ENCODE measurements at places on chromosomes 11 and 22.

DNA sequence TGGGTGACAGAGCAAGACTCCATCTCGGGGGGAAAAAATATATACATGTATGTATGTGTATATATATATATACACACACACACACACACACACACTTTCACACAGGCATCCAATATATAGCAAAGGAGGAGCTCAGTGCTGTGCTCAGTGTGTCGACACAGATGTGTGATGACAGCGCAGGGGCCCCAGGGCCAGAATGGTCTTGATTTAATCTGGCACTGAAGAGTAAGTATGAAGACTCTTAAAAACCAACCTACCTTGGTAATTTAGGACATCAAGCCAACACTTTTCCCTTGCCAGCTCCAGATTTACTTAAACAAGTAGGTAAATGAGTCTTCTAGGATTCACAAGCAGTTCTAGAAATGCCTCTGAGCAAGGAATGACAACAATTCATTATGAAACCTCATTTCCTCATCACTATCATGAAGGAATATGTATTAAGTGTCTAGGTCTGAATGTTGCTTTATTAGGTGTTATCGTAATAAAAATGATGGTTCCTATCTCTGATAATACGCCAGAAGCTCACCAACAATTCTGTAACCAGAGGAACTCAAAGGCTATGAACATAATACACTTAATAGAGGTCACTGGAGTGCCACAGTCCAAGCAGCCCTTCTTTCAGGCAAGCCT is 71.5 kb downstream of the SGSM3 start:
- no peak for DNase-seq

GRCh38 chr22:24247564-24248344 is 2.9 kb upstream of the GGT5 start:
- DNase-seq, result peak; percentile 16

- DNase-seq, result no peak
Measured at GRCh38 chr11:102886999-102887398, 12.2 kb upstream of the MMP12 start.

DNA sequence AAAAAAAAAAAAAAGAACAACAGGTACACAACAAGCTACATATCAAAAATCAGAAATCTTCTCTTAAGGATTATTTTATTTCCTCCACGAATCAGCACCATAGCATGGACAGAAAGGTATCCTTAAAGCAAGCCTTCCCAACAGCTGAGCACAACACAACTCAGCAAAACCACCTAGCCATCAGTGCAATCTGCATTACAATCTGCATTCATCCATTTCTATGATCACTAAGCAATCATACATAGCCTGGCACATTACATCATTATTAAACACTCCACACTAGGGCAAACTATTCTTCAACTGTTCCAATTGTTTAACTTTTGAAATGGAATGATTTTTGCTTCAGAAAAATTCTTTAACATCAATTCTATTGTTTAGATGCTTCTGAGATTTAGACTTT is 29.0 kb downstream of the MRTFA start:
- no peak for DNase-seq

- DNase-seq, result no peak
Measured at GRCh38 chr11:73590991-73591390, 6.9 kb downstream of the FAM168A start.

DNA sequence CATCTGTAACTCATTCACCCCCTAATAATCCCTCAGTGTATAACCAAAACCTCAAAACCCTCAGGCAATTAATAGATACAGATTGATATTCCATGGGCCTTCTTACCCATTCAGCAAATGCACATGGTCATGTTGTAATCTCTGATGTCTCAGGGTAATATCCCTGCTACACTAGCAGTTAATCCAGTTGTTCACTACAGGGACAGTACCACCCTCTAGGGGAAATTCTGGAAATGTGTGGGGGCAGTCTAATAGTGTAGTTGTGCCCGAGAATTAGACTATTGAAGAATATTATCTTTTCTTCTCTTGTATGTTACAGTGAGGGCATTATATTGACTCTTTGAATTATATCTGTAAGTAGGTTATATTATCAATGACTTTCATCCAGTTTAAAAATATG is 175.4 kb downstream of the CWF19L2 start:
- DNase-seq, result no peak

- no peak for DNase-seq
Measured at GRCh38 chr11:78190871-78191538, 2.3 kb downstream of the USP35 start.

- DNase-seq, result peak; percentile 30
Measured at GRCh38 chr11:128544471-128545051, 42.8 kb downstream of the ETS1 start.

GRCh38 chr11:58781345-58781744 is 49.6 kb upstream of the GLYAT start:
- DNase-seq, result no peak

GRCh38 chr11:35968386-35969088 is 24.7 kb downstream of the LDLRAD3 start:
- no peak for DNase-seq

GRCh38 chr11:69203381-69203780 is 47.6 kb downstream of the SMIM38 start:
- DNase-seq, result no peak

DNA sequence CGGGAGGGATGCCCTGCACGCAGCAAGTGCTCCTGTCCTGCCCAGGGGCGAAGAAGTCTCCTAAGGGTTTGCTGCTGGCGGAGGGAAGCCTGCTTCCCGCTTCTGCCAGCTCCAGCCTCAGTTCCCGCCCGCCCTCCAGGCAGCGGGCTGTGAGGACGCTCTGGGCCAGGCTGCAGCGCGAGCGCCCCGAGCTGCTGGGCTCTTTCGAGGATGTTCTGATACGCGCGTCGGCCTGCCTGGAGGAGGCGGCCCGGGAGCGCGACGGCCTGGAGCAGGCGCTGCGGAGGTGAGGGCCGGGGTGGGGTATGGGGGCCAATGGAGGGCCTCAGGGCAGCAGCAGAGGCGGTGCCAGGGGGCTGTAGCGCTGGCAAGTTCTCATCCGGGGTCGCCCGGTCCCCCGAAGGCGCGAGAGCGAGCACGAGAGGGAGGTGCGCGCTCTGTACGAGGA is 2.2 kb downstream of the CRACR2B start:
- no peak for DNase-seq

- DNase-seq, result no peak
Measured at GRCh38 chr11:22884217-22884616, 23.9 kb upstream of the CCDC179 start.

DNA sequence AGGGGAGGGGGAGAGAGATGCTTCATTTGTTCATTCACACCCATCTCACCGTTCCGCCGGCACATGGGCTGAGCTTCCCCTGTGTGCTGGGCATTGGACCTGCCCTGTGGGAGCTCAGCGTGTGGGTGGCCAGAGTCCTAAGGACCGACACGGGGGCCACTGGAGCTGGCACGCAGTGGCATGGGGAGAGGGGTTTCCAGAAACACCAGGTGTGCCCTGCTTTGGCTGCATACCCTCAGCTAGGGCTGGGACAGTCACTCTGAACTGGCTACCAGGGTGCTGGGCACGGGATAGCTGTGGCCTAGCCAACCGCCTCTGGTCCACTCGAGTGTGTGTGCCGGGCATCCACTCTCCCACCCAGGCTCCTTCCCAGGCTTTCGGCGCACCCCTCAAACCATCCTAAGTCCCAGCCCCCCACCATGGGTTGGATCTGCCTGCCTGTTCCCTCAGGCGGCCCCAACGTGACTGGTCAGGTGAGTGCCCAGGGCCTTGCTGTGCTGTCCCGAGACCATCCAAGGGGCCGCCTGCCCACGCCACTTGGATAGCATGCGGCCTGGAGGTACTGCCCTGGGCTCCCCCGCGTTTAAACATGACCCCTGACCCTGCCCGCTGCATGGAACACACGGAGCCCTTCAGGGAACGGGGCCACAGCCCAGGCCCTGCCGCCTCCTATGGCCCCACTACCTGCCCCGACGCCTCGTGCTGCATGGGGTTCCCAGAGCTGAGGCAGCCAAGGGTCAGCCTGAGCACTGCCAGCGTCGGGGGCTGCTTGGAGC is 51.6 kb upstream of the LINC01488 start:
- no peak for DNase-seq

DNA sequence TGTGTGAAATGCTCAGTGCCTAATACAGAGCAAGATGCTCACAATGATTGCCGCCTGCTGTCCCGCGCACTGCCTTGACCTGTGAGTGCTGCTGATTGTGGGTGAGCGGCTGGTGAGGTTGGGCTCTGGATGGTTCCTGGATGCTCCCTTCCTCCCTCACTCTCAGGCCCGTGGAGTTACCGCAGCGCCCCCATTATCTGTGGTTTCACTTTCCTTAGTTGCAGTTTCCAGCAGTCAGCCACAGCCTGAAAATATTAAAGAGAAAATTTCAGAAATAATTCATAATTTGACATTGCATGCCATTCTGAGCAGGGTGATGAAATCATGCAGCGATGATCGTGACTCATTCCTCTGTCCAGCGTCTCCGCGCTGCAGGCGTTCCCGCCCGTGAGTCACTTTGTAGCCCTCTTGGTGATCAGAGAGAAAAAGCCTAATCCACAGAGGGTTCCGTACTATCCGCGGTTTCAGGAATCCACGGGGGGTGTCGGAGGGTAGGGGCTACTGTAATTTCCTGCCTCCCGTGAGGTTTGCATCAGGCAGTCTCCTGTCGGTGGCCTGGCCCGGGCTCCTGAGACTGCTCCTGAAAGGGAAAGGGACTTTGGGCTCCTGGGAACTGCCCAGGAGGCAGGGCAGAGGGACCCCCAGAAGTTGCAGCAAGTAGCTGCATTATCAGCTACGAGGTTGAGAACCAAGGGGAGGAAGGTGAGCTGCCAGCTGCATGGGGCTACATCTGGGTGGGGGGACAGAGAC is 10.6 kb downstream of the RPL3 start:
- no peak for DNase-seq

DNA sequence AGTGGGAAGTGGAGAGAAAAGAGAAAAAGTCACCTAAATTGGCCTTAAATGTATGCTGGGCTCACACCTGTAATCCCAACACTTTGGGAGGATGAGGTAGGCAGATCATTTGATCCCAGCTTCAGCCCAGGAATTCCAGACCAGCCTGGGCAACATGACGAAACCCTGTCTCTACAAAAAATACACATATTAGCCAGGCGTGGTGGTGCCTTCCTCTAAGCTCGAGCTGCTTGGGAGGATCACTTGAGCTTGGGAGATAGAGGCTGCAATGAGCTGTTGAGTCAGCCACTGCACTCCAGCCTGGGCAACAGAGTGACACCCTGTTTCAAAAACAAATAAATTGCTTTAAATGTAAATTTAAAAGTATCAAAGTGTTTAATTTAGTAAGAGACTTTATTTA is 3.9 kb downstream of the CBL start:
- no peak for DNase-seq

DNA sequence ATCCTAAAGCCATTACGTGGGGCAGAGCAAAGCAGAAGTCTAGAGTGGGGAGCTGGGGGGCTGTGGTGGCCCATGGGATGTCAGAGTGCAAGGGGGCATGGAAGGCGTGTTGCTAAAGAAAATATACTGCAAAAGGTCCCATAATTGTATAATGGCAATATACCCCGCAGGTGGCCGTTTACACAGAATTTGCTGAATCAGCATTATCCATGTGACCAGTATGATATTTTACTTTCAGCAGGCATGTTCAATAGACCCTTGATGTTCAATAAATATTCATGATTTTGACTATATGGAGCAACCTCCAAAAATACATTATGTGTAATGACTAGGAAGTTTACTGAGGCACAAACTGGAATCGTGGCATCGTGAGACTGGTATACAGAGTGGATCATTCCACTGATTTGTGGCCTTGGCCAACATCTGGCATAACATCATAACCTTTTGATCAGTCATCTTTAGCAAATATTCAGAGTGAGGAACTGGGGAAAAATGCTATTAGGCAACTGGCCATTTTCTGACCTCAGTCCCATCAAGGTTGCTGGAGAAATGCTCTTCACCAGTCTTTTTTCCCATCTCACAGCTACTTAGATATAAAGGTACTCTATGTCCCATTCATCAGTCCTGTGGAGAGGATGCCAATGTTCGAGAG is 29.3 kb upstream of the PPP2R1B start:
- no peak for DNase-seq

DNA sequence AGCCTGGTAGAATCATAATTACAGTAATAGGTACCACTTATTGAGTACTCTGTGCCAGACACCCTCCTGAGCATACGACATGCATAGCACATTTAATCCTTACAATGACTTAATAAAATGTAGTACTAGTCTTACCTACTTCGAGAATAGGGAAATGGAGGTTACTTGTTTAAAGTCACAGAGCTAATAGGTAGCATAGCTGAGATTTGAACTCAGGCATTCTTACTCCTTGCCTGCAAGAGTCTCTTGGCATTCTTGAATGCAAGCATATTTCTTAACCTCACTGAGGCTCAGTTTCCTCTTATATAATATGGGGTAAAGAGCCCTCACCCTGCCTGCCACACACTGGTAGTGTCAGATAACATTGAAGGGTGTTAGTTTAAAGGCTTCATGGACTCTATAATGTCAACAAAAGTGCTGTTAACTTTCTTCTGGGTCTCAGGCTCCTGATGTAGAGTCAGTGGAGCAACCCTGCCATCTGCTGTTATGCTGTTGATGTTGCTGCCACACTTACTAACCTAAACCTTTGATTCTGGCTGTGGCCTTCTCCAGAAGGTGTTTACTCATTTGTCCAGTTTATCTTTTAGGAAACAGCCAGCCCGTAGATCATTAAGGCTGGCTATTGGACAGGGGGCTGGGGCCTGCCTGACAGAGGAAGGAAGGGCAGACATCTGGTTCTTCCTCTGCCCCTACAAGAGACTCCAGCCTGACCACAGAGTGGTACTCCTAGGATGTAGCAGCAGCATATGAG is 18.9 kb downstream of the LIMK2 start:
- no peak for DNase-seq

DNA sequence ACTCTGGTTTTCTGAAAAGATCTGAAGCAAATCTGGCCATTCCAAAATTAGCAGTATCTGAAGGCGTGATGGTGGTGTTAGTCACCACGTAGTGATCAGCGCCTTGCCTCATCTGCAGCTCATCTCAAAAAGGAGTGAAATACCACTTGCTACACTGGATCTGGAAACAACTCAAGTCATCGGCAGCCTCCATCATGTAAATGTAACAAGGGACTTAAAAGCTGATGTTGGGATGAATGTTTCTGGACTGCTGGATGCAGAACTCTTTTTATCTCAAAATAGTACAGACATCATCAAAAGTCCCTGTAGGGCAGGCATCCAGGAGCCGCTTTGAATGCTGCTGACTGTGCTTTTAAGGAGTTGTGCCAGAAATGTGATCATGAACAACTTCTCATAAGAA is 14.1 kb upstream of the APLP2 start:
- no peak for DNase-seq

GRCh38 chr11:109993786-109994185 is 99.4 kb upstream of the ZC3H12C start:
- DNase-seq, result no peak

DNA sequence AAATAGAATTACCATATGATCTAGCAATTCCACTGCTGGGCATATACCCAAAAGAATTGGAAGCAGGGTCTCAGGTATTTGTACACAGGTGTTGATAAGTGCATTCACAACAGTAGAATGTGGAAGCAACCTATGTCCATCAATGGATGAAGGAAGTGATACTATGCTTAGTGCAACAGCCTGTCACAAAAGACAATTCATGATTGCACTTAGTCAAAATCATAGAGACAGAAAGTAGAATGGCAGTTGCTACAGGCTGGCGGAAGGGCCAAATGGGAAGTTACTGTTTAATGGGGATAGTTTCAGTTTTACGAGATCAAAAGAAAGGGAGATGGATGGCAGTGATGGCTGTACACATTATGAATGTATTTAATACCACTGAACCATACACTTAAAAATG is 42.0 kb downstream of the SGSM3 start:
- DNase-seq, result no peak

Measured in activated naive CD4-positive, alpha-beta T cell (primary cell).